ENCODE measurements at places on chromosomes 1 and 21. TPM values are rescaled to one million over a fixed set of nuclear protein-coding genes. Genes with fewer than 3 reads are reported as not detected.

SPATA6 gene
- 31.9 TPM for total RNA-seq

FAM131C gene
- total RNA-seq, result not detected

AGT gene
- total RNA-seq, result 5.4 TPM

FNBP1L gene
- 6.1 TPM for total RNA-seq

PLPPR5 gene
- total RNA-seq, result 0.12 TPM

TAS1R1 gene
- not detected for total RNA-seq

DNA sequence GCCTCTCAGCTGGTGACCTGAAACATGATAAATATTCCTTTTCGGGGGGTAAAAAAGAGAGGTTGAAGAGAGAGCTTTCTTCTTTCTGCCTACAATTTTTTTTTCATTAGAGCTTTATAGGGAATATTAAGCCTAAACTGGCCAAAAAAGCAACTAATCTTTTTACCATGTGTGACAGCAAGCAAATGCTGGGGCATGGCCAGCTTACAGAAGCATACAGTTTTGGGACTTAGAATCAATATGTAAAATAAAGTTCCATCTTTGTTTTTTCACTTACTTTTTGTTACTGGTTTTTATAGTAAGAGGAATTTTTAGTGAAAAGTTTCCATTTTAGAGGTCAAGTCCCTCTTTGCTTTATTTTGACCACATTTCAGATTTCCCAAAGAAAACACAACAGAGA lies 301.2 kb upstream of the DEPDC1 start:
- no peak for ATAC-seq

GRCh38 chr21:45130324-45130774 lies 56.0 kb downstream of the ADARB1 start:
- peak; percentile 85 for ATAC-seq

DNA sequence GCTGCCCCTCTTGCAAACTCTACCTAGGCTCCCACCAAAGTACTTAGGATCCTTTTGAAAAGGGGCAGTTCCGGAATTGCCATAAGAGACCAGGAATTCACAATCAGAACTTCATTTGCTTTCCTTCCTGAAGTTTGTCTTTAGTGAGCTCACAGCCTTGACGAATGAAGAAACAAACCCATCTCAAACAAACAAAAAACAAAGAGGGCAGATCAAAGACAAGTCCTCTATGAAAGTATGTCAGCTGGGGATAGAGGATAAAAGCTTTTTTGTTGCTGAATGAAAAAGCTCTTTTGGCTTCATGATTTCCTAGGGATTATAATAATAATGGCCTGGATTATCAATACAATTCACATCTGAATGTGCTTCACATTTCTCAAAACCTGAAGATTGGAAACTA lies 357.9 kb upstream of the DUSP10 start:
- no peak for ATAC-seq

DNA sequence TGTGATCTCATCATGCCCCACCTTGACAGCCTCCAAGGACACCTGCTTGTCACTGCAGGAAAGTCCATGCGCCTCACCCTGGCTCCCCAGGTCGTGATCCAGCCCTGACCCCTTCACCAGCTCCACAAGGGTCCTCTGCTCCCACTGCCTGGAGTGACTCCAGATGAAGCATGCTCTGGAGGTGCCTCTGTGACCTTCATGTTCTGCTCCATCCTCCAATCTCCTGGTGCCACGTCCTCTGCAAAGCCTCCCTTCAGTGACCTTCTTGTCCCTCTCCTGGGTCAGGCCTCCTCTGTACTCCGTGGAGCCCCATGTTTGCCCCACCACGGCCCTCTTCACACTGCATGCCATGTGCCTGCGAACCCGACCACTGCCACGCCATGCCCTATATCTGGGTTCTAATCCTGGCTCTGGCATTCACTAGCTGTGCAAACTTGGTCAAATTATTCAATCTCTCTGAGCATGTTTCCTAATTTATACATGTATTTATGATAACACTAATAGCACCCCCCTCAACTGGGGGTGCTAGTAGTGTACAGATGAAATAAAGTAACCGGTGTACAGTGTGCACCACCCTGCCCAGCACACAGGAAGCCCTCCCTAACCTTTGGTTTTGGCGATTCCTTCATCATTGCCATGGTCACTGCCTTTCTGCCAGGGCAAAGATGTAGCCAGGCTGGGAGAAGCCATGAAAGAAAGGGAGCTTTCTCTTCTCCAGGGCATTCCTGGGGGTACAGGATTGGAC lies 77.4 kb downstream of the STUM start:
- ATAC-seq, result peak; percentile 26

GRCh38 chr1:21217812-21218596 lies 41.3 kb upstream of the EIF4G3 start:
- ATAC-seq, result peak; percentile 26

- peak; percentile 63 for ATAC-seq
These were observed 1.4 kb upstream of the VAMP4 start for GRCh38 chr1:171743081-171743870.

DNA sequence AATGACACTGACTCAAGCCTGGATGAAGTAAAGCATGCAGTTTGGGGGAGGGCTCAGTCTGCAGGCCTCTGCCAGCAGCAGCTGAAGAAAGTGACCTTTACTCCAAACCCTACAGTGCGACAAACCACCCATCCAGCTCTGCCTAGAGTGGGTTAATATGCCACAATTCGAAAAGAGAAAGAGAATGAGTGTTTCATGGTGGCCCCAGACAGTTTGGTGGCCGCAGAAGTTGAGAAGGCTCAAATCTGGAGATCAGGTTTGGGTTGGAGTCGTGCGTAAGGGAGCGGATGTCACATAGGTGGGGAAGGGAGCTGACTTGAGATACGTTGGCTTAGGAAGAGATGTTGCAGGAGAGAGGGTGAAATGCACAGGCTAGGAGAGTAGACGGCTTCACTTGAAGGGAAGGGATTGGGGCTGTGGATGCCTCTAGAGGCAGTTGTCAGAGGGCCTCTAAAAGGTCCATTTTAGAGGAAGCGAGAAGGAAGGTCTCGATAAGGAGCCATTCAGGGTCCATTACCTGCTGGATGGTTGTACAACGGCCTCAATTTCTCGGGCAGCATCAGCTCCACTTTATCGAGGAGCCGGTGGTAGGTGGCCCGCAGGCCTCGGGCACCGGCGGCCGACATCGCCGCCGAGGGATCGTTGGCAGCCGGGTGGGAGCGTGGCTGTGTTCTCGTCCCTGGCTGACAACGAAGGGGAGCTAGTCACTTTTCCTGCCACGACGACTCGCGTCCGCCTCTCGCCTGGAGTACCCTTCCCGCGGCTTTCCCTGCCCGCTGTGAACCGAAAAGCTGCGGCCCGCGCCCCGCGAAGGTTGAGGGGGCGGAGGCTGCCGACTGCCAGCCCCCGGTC lies 1.0 kb upstream of the DCAF6 start:
- no peak for ATAC-seq

DNA sequence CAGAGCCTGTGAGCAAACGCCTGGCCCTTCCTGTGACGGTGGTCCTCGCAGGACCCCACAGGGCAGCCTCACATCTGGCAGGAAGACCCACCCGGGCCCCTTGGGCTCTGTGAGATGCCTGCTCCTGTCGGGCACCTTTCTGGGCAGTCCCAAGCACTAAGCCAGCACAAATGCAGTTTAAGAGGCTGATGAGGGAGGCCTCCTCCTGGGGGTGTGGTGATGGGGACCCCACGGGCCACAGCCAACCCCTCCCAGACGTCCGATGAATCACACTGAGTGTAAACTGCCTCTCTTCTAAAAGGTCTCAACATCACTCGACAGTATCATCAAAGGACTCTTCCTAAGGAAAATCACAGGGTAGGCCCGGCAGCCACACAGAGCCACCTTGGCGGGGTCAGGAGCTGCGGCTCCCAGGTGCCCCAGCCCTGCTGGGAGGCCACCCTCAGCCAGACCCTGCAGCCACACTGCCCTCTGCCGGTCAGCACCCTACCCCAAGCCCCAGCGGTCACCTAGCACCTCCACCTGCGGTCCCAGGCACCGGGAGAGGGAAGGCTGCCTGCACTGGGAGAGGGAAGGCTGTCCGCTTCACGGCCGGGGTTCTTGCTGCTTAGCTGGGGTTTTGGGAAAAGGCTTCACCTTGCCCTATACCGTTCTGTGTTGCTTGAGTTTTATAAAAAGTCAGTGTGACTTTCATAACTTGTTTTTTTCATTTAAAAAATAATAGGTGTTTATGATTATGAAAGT lies 3.9 kb upstream of the PRKCZ start:
- no peak for ATAC-seq

DNA sequence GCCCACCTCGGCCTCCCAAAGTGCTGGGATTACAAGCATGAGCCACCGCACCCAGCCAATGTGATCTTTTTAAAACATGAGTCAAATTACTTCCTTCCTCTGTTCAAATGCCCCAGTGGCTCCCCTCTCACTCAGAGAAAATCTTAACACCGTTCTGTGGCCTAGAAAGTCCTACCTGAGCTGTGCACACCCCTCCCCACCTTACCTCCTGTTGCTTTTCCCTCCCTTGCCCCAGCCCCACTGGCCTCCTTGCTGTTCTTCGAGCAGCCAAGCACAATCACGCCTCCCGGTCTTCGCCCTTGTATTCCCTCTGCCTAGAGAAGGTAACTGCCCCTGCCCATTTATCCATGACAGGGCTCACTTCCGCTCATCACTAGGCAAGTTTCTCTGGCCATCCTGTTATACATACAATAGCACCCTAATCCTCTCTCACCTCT lies 62.6 kb upstream of the RPL11 start:
- no peak for ATAC-seq

GRCh38 chr21:46459356-46460112 lies 843 bp downstream of the DIP2A start:
- ATAC-seq, result no peak

- ATAC-seq, result no peak
These were observed 129.8 kb upstream of the TIAM1 start for GRCh38 chr21:31473685-31474345.

DNA sequence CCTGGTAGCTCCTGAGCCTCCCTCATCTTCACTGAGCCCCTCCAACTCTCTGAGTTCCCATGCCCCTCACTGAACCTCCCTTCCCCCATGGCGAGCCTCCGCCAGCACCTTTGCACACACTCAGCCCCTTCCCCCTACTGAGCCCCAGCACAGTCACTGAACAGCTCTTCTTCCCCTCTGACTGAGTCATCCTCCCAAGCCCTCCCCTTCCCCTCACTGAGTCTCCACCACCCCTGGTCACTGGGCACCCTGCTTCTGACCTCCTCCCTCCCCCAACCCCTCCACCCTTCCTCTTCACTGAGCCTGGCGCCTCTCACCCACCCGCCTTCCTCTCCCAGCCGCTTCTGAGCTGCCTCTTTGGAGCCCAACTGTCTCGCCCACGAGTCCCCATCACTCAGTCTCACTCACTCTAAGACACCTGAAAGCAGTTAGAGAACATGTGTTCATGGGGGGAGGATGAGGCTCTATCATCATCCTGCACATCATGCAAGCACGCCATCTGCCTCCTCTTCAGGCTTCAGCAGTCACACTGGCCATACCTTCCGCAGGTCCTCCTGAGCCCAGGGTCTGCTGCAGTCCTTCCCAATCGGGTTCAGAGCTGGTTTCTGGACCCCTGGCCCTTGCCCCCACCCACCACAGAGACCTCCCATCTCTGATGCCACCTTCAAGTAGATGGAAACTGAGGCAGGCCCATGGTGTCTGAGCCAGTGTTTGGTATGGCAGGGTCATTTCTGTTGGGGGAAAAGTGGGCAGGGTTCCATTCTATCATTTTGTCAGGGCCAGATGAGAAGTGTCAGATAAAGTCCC lies 2.0 kb upstream of the TRNP1 start:
- no peak for ATAC-seq

DNA sequence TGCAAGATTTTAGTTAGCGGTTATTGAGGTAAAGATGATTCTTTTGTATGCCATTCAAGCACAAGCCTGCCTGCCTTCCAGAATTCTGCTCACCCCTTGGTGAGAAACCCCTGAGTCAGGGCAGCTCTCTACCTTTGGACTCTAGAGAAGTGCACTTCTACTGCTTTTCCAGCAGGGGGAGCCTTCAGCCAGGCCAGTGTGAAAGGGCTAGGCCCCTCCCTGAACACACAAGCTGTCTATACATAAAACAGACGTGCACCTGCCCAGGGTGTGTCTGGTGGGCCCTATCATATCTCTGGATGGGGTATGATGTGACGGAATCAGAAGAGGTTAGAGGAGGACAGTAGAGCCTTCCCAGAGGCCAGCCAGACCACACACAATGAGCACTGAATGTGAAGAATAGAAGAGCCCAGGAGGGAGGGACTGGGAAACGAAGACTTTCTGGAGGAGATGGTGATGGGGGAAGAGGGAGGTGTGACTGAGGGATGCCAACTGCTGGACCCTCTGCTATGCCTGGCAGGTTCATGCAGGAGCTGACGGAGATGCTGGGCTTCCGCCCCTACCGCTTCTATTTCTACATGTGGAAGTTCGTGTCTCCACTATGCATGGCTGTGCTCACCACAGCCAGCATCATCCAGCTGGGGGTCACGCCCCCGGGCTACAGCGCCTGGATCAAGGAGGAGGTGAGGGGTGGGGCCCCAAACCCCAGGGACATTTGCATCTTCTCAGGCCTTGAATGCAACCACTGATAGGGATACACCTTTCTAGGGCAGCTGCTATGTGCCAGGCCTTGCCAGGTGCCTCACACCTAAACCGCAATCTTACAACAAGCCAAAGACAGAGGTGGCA lies 13.0 kb upstream of the KCNC4 start:
- peak; percentile 56 for ATAC-seq

DNA sequence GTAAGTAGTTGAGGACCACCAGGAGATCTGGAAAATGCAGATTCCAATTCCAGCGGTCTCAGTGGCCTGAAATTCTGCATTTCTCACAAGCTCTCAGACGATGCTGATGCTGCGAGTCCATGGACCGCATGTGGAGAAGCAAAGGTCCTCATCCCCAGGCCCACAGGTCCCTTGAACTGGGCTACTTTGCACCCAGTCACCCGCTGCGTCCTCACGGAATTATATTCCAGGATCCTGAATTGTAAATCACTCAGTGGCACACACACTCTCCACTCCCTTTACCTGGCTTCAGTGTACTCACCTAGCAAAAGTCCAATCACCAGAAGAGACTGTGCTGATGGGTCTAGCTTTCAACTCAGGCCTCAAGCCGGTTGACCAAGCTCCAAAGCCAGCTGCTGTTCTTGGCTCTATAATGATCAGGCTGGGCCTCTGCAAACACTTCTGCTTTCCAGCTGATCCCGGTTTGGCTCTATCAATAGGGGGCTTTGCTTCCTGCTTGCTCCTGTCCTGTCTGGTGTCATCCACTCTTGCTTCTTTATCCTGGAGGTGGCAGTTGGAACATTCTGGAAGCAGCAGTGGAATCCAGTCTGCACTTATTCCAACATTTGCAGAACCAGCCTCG lies 904 bp upstream of the RPL22 start:
- no peak for ATAC-seq

DNA sequence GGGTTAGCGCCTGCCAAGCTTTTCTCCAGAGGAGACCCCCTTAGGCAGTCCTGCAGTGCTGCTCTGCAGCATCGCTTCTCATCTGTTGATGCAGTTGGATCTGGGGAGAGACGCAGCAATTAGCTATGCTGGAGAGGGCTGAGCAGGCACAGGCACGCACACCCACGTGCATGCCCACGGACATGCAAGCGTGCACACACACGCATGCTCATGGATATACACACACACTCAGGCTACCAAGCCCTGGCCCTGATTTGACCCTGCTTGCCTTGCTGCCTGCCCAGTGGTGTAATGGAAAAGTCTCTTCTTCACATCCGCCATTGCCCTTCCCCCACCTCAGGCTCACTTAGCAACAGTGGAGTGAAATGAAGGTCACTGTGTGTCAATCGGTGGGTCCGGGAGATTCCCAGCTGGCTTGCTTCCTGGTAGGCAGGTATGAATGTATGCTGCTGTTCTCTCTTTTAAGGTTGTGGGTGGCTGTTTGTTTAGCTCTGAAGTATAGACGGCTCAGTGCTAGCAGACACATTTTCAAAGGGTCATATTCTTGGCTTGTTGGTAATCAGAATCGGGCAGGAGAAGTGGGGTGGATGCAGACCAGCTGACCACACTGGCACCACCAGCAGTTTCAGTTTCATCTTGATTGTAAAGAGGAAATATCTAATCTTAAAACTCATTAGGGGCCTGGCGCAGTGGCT lies 9.5 kb downstream of the ATP1B1 start:
- ATAC-seq, result peak; percentile 48

All from gastroesophageal sphincter (tissue), 4 donors.